Left lung (tissue), 14 donors: ENCODE measurements at places on chromosomes 13 and 19.

DNA sequence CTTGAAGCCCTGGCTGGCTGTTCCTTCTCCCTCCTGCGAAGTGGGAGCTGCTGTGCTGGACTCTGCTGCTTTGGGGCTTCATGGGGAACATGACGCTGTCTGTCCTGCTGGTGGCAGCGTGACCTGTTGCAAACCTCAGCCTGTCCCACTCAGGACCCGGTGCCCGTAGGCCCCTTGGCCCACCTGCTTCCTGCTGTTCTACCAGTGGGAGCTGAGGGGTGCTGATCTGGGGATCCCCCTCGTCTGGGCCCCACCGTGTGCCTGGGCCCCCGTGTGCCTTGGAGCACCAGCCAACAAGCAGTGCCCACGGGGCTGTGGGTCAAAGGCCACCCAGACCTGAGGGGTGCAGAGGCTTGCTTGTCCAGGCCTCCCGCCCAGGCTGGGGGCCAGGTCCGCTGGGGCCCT is 5.3 kb downstream of the SPPL2B start:
- no peak for DNase-seq

DNA sequence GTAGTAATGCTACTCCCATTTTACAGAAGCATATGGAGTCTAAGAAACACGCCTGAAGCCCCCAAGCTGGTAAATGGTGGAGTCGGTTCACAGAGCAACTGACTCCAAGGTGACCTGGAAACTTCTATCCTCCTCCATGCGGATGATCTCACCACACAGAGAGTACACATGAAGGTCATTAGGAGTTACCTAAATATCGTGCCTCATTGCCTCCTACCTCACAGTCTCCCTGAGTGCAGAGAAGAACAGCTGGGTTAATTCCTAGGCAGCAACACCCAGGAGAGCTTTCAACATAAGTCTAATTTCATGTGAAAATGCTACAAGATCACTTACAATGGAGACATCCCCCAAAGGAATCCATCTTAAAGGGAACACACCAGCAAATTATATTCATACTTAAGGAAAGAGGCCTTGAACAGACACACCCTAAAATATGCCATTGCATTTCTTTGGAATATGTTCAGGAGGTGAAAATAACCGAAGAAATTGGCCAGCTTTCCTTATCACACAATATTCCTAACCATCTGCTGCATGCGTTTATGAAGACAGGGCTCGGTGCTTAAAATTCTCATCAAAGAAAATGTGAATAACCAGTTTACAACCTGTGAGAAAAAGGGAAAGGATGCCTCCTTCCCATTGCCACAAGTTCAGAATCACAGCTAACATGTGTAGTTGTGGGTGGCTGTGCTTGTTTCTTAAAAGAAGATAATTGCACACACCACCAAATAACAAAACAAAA is 203.6 kb upstream of the NBEA start:
- no peak for DNase-seq

- no peak for DNase-seq
Observed at GRCh38 chr13:25300861-25301346, 521 bp upstream of the NUP58 start.

DNA sequence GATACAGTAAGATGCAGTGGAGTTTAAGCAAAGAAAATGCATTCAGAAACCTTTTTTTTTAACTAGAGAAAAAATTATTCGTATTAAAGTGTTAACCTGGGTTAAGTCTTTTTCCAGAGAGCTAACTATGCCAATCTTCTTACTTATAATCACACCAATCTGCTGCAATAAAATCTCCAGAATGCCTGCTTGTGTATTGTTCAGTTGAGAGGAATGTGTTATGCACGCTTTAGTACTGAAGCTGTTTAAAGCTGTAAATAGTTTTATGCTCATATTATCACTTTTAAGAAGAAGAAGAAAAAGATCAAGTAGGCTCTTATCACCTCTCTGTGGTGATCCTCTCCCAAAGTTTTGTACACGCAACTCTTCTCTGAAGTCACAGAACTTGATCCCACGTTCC is 528.7 kb downstream of the RFC3 start:
- DNase-seq: no peak

DNA sequence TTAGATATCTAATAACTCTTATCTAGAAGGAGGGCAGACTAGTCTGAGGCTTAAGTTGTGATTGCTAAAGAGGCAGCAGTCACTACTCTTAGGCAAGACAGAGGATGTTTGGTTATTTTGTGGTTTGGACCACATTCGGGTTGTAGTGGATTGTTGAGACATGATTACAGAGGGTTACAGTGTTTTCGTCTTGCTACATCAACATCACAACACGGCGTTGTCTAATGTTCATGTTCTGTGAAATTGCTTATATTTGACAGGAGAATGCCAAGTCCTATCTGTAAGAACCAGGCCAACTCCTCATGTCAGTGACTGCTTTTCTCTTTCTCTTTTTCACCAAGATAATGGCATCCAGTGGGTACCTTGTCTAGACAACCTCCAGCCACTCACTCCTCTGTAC is 16.8 kb upstream of the TM9SF2 start:
- DNase-seq: no peak

GRCh38 chr19:34126966-34127365 is 45.3 kb upstream of the LSM14A start:
- no peak for DNase-seq

DNA sequence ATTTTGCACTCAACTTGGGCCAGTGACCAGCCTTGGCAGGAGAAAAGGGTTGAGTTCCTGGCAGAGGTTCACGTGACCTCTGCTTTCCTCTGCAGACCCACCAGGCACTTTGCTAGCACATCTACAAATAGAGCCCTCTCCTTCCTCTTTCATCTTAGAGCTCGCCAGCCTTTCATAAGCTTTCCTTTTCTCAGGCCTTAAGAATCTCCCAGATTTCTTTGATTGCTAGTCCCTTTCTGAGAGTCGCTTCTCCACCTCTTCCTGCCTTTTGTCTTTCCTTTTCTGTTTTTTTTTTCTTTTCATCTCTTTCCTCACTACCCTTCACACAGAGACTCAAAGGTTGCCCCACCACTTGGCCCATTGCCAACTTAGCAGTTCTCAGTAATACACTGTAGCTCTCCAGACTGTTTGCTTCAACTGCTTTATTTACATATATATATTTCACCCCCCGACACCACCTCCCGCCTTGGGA is 375.7 kb upstream of the SPRY2 start:
- peak; percentile 20 for DNase-seq
